ENCODE measurements at places on chromosomes 11 and 22.

- H3K27ac ChIP-seq: peak overlapping the region; percentile 29
- no peak for DNase-seq
- H3K4me3 ChIP-seq: no peak overlapping the region
Measured at GRCh38 chr22:21942407-21943343, 10.0 kb downstream of the PPM1F start.

- DNase-seq: no peak
- H3K36me3 ChIP-seq: no peaks in the 10 kb centered on the region
- H3K27me3 ChIP-seq: no peaks in the 10 kb centered on the region
Measured at GRCh38 chr11:30800904-30801303, 214.8 kb upstream of the MPPED2 start.

DNA sequence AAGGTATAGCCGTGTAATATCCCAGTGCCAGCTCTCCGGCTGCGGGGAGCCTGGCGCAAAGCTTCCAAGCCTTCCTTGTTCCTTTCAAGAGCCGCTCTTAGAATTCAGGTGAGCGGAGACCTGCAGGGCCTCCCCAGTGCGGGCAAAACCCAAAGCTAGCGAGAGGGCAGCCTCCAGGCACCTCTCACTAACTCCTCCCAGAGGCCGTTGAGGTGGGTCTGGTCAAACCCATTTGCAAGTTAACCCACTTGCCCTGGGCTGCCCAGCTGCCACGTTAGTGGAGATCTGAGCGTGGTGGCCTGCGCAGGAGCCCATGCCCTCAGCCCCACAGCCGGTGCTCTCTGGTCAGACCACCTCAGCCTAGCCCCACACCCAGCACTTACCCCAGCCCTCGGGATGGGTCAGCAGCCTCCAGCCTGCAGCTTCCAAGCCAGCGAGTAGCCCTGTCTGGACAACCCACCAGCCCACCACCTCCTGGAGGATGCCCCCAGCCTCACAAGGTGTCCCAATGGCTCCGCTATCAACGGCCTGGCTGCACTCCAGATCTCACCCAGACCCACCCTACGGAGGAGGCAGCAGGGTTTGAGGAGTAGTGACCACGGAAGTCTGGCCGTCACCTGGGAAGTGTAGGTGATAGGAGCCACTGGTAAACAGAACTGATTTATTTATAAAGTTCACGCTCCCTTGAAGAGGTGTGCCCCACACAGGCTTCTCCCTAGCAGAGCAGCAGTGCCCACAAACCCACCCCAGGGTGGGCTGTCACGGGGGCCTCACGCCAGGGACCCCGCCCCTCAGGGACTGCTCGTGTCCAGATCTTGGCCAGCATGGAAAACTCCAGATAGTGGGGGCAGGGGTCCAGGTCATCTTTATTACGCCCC, 2.3 kb downstream of the ASCL2 start:
- H3K36me3 ChIP-seq: no peaks in the 10 kb centered on the region
- no peak overlapping the region for H3K27ac ChIP-seq
- peaks cover 11% of the 10 kb centered on the region for H3K27me3 ChIP-seq
- H3K4me1 ChIP-seq: peaks cover 43% of the 10 kb centered on the region
- no peak for DNase-seq

- peaks cover 67% of the 10 kb centered on the region for H3K4me1 ChIP-seq
- H3K27me3 ChIP-seq: no peaks in the 10 kb centered on the region
- H3K4me3 ChIP-seq: peak overlapping the region; percentile 53
- DNase-seq: no peak
- H3K27ac ChIP-seq: peak overlapping the region; percentile 69
- H3K36me3 ChIP-seq: peaks cover 11% of the 10 kb centered on the region
Measured at GRCh38 chr11:6402061-6402470, 11.8 kb downstream of the SMPD1 start.

GRCh38 chr11:87061766-87062165, 24.0 kb downstream of the TMEM135 start:
- H3K27ac ChIP-seq: no peak overlapping the region
- DNase-seq: no peak
- H3K4me3 ChIP-seq: no peak overlapping the region

GRCh38 chr11:93648158-93648557, 13.3 kb upstream of the CEP295 start:
- H3K27me3 ChIP-seq: no peaks in the 10 kb centered on the region
- H3K27ac ChIP-seq: no peak overlapping the region

- no peaks in the 10 kb centered on the region for H3K36me3 ChIP-seq
- no peaks in the 10 kb centered on the region for H3K27me3 ChIP-seq
- H3K4me3 ChIP-seq: no peak overlapping the region
- no peak for DNase-seq
Measured at GRCh38 chr11:97107604-97108003, 717.8 kb downstream of the JRKL start.

DNA sequence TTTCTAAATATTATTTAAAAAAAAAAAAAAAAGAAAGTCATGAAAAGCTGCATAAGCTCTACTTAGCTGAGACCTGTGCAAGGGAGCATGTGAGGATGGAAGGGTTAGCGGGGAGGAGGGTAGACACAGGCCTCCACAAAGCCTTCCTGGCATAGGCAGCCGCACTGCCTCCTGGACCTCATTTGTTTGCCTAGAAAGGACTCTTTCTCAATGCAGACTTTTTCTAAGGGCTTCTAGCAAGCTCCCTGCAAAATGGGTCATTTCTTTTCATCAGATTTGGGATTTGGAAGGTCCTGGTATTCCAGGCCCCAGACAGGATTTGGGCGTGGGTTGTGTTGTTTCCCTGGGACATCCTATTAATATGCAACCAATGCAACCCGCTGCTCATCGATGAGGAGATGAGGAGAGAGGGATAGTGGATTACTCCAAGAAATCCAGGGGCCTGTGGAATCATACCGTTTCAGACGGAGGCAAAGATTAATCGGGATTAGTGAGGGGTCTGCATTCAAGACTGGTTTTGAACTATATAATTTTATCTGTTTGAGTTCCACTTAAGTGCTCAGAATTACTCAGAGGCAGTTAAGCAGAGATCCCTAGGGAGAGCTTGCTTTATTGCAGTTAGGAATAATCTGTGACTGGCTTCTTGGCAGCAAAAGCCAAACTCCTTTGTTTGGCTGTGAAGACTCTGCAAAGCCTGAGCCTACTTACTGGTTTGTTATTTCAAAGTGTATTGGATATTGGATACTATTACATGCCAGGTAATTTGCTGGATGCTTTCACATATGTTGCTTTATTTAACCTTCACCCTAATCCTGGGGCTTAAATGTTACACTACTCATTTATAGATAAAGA, 106.9 kb upstream of the NAV2 start:
- H3K36me3 ChIP-seq: no peaks in the 10 kb centered on the region
- H3K27me3 ChIP-seq: no peaks in the 10 kb centered on the region
- H3K4me3 ChIP-seq: no peak overlapping the region

DNA sequence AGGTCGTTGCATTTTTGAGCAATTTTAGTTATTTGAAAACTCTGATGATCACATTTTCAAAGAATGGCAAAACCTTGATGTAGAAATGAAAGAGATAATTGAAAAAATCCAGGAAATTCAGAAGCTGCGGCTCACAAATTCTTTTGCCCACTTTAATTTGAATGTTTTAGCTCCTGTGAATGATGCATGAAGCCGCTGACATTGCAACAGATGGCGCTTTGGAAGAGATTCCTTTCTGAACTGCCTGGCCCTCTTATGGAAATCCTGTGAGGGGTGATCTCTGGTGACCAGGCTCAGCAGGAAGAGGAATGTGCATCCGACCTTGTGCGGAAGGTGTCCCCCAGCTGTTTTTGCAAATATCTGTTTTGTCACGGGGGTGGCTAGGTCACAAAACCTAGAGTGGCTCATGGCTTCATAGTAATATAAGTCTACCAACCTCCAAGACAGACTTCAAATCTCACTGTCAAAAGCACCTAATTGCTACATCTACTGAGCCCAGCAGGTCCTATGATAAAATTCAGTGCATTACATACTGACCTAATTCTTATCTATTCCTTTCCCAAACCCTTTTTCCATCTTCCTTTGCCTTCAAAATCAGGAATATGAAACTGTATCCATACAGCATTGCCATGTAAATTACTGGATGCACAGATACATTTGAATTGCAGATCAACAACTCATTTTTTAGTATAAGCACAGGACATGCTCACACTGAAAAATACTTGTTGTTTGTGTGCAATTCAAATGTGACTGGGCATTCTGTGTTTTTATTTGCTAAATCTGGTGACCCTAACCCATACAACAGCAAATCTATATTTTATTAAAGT, 412.7 kb downstream of the ETS1 start:
- H3K4me1 ChIP-seq: no peaks in the 10 kb centered on the region
- H3K4me3 ChIP-seq: no peak overlapping the region
- H3K27me3 ChIP-seq: no peaks in the 10 kb centered on the region
- H3K27ac ChIP-seq: no peak overlapping the region

DNA sequence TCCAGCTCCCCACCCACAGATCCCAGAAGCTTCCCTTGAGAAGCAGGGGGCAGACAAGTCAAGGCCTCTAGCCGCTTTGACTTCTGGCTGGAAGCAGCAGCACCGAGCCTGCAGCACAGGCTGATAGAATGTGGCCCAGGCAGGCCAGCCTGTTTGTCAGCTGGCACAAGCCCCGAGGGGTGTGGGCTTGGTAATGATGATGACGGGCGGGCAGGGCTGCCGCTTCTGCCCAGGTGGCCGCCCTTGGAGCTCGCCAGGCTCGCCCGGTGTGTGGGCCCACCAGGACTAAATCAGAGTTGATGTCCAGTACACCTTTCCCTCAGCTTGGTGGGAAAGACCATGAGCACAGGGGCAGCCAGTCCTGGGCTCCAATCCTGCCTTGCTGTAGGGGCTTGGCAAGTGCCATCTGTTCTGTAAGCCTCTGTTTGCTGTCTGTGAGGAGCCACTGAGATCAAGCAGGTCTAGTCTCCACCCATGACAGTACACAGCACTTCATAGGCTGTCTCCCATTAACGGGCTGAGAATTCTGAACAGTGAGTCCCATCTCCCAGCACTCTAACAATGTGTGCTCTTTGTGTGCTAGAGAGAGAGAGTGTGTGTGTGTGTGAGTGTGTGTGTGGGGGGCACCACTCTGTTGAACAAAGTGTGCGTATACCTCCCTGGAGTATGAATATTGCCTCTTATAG, 26.8 kb downstream of the MICAL2 start:
- no peaks in the 10 kb centered on the region for H3K36me3 ChIP-seq
- H3K27ac ChIP-seq: no peak overlapping the region
- no peaks in the 10 kb centered on the region for H3K27me3 ChIP-seq
- DNase-seq: no peak

DNA sequence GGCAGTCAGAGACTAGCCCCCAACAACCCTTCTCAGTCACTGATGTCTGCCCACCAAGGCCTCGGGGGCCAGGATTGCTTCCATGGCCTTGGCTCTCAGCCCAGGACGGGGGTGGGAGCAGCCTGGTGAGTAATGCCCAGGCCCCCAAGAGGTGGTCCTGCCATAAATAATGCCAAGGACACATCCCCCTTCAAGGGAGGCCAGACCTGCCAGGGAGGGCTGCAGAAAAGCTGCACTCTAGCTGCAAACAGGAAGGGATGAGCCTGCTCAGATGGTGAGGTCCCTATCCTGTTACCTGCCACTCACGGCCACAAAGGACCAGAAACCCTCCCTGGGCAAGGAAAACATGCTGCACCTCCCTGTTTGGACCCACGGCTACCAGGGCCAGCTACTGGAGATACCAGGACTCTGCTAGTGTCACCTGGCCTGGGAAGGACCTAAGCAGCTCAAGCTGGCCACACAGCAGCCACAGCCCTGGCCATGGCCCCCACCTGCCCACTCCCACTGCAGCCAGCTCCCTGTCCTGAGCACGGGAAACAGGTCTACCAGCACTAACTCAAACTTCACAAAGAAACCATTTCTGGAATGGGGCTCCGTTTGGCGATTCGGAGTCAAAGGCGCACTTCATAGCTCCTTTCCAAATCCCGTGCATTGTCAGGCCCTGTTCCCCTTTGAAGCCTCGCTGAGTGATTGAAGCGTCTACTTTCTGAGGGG, 12.1 kb downstream of the GNB1L start:
- H3K36me3 ChIP-seq: no peaks in the 10 kb centered on the region
- peaks cover 15% of the 10 kb centered on the region for H3K4me1 ChIP-seq
- H3K27ac ChIP-seq: no peak overlapping the region
- DNase-seq: no peak
- no peak overlapping the region for H3K4me3 ChIP-seq

GRCh38 chr11:125496529-125496857, 428 bp upstream of the FEZ1 start:
- peaks cover 11% of the 10 kb centered on the region for H3K27me3 ChIP-seq
- no peak for DNase-seq
- no peak overlapping the region for H3K4me3 ChIP-seq
- peaks cover 24% of the 10 kb centered on the region for H3K4me1 ChIP-seq

DNA sequence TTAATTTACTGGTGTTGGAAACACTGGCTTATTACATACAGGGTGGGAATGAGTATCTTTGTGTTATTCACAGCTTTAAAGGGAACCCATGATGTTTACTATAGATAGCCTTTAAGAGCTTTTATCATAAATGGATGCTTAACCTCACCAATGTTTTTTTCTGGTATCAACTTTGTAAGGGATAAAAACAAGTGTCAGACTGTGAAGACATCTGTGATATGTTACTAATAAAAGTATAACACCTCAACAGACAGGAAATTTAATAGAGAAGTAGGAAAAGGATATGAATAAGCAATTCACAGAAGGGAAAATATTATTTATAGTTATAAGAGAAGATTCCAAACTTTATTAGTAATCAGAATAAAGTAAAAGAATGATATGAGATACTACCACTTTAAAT, 46.3 kb downstream of the ACAT1 start:
- no peaks in the 10 kb centered on the region for H3K27me3 ChIP-seq
- no peak overlapping the region for H3K4me3 ChIP-seq
- no peak overlapping the region for H3K27ac ChIP-seq
- no peak for DNase-seq
- H3K4me1 ChIP-seq: peaks cover 14% of the 10 kb centered on the region
- H3K36me3 ChIP-seq: peaks cover 48% of the 10 kb centered on the region
